ENCODE measurements at places on chromosomes 3 and 15.

DNA sequence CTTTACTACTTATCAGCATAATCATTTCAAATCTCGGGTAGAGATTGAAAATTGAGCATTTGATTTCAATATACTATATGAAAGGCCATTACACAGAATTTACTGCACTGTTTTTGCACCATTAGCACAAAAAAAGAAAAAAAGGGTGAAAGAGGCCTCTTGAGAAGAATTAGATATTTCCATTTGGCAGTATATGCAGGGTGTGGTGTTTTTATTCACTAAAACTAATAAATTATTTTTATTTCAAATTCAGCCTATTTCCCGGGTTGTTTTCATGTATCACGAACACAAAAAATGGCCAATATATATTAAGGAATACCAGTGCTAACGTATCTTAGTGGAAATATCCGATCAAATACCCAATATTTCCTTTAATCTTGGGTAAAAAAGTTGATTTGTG is 110.5 kb upstream of the TBL1XR1 start:
- no peak for DNase-seq

GRCh38 chr15:44910981-44911625 is 45.4 kb upstream of the TERB2 start:
- no peak for DNase-seq

DNA sequence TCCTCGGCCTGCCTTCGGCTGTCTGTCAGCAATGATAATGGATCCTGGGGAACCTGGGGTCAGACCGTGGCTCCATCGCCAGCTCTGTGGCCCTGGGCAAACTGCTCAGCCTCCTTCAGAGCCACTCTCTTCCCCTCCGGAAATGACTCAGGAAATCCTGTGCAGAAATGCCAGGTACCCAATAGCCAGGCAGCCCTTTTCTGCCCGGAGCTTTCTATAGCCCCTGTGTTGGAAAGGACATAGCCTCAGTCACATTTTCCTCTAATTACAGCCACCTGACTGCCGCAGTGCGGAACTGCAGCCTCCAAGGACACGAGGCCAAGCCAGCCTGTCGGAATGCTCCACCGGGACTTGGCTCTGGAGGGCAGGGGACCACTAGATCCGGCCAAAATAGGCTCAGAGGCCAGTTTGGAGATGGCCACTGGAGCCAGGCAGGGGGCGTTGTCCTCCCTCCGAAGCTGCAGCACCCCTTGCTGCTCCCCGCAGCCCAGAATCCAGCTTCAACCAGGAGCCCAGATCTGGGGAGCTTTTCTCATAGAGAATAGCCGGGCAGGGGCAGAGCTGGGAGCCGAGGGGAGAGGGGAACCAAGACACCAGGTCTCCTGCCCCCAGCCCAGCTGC is 11.6 kb upstream of the ZXDC start:
- DNase-seq: no peak

DNA sequence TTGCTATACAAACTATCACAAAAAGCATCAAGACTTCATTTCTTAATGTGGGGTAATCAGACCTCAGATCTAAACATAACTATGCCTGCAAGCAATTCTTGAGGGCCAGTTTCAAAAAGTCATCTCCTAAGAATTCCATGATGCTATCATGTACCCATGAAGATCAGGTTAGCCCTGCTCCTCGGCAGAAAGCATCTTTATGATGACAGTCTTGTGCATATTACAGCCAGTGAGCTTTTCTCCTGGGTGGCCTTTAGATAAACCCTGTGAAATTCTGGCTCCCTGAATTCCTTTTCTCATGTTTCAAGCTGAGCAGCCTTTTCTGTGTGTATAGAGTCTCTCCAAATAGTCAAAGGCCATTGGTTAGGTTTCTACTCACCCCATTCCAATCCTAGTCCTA is 201.9 kb upstream of the MCTP2 start:
- no peak for DNase-seq

DNA sequence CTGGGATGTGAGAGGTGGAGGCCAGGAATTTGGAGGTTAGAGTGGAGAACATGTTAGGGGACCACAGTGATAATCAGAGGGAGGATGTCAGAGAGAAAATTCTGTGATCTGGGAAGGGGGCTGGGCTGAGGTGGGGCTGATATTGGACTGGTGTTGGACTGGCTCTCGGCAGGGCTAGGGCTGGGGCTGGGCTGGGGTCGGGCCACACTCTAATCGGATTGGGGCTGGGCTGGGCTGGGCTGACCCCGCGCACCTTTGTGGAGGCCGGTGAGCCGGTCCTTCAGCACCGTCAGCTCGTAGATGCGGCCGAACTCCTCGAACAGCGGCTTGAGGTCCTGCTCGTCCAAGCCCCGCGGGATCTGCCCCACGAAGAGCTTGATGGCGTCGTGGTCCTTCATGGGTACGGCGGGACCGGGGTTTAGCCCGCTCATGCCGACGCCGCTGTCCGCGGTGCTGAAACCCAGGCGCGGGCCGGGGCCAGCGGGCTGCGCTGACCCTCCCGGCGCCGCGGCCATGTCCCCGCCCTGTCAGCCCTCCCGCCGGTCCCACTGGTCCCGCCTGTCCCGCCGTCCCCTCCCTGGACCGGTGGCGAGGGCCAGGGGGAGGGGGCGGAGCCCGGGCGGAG is 485 bp downstream of the CELF6 start:
- no peak for DNase-seq

DNA sequence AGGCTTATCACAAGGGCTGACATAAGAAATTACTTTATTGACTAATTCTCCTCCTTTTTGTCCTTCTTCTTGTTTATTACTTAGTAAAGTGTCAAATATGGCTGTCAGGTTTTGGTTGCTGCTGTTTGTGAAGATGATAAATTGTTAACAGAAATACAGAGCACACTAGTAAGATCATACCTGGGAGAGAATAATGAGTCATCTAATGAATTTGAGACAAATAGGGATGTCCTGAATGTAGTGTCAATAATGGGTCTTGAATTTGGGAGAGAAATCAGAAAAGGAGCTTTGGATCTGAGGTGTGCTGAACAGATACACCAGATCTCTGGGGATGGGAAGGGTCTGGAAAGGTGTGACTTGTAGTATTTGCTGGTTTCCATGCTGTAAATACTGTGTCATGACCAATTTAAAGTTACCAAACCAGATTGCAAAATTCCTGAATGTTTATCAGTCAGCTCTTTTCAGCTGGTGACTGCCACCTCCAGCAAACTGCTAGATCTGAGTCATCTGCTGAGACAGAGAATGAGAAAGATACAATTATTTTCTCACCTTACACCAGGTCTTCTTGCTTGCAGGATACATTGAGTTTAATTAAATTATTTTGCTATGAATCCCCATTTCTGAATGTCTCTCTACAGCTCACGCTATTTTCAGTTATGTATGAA is 76.7 kb upstream of the SATB1 start:
- DNase-seq: no peak

- no peak for DNase-seq
These were observed 22.2 kb upstream of the CMTM8 start for GRCh38 chr3:32216172-32216783.

DNA sequence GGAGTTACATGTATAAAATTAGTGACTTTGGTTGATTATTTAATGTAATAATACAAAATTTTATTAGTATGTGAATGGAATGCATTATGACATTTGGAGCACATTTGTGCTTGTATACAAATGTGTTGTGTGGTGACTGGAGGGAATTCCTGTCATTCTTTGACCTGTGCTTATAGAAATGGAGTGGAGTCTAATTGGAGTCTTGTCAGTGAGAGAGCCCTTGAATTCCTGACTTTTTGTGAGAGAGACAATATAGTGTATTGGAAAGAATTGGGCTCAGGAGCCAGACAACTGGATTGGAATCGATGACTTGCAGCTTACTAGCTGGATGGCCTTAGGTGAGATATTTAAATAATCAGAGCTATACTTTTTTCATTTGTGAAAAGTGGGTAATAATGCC is 9.4 kb downstream of the TCF12 start:
- no peak for DNase-seq

DNA sequence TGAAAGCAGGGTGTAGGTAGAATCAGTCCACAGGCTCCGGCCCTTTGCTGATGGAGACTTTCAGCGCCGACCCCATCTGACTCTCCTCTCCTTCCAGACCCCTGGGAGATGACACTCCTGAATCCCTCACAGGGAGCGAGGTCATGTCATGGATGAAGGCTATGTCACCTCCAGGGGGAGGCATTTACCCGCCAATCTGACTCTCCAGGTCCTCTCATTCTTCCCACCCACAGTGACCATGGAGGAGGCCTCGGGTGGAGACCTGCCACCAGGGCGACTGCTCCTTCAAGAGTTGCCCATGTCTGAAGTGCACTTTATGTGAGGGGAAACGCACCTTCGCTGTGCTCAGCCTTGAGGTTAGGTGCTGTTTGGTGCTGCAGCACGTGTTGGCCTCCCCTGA is 112.7 kb downstream of the KLF13 start:
- no peak for DNase-seq

- no peak for DNase-seq
These were observed 117.7 kb downstream of the POLR2M start for GRCh38 chr15:57824186-57824585.

GRCh38 chr15:92107510-92107909 is 254.0 kb downstream of the SLCO3A1 start:
- DNase-seq: no peak

- DNase-seq: peak; percentile 93
These were observed 59.1 kb upstream of the COL8A1 start for GRCh38 chr3:99579246-99579645.

DNA sequence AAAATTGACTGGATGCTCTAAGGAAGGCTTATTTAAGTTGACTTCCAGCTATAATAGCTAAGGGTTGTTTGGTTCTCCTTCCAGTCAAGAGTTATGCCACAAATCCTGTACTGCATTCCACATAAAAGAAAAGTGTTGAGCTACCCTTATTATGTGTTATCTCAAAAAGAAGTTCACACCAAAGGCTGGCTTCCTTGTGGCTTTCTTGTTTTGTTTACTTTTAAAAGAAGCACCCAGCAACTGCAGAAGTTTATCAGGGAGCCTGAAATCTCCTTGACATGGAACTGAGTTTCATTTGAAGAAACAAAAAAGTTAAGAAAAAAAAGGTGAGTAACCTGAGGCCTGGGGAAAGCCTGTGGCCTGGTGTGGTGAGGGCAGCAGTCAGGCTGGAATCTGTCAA is 10.2 kb downstream of the MGLL start:
- no peak for DNase-seq

- DNase-seq: peak; percentile 69
These were observed at the start of gene IL1RAP for GRCh38 chr3:190513409-190514370. TSS of gene IL1RAP (plus strand) at chr3:190514085. CDS start at chr3:190564290, 50,205 bp downstream.

DNA sequence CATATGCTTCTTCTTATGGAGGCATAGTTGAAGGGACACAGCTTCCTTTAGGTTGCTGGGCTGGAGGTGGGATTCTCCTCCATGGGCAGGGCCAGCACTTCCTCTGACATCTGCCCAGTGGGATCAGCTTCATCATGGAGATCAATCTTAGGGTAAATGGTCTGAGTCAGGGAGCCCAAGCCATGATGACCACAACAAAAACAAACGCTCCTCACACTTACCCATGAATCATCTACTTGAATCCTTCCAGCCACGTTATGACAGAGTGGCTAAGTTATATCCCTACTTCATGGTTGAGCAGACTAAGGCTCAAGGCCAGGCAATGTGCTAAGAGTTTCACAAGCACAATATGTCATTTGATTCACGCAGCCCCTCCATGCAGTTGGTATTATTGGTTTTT is 87.2 kb upstream of the NMNAT3 start:
- no peak for DNase-seq

- DNase-seq: no peak
These were observed 274.5 kb downstream of the ZBTB20 start for GRCh38 chr3:114872588-114872987.

DNA sequence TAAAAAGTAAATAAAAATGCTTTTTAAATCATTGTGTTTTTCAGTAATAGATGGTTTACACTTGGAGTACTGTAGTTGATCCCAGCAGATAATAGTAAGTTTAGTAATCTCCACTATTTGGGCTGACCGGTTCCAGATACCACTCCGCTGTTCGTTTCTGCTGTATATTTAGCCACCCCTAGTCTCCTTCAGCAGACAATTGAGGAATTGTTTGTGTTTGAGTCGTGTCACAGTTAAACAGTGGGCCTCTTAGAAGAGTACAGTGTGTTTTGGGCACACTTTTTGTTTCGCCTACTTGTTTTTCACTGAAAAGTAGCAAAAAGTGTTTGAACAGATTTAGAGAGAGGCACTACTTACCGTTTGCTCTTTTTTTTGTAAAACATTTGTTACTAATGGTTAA is 33.2 kb downstream of the PAK2 start:
- DNase-seq: no peak

GRCh38 chr15:65833501-65834205 is 35.6 kb upstream of the RAB11A start:
- no peak for DNase-seq

DNA sequence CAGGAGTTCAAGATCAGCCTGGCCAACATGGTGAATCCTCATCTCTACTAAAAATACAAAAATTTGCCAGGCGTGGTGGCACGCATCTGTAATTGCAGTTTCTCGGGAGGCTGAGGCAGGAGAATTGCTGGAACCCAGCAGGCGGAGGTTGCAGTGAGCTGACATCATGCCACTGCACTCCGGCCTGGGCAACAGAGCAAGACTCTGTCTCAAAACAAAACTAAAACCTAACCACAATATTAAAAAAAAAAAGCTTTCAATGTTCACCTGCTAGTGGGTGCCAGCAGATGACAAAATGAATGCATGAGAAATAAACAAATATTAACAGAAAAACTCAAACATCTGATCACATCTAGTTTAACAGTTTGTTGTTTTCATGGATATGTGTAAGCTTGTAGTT is 9.0 kb downstream of the SLC24A1 start:
- DNase-seq: no peak

DNA sequence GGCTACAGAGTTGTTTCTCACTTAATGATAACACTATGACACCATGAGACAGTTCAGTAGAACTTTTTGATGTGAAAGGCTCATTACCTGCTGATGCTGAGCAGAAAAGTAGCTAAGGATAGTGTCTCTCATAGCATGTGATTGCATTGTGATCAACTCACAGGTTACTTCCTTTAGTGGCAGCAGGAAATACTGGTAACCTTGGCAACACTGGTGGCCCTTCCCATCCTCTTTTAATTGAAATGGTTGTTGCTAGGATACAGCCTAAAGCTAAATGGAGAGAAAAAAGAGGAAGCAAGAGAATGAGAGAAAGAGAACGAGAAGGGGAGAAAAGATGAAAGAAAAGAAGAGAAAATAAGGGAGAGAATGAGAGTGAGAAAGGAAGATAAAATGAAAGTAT is 204.7 kb upstream of the GAP43 start:
- no peak for DNase-seq

DNA sequence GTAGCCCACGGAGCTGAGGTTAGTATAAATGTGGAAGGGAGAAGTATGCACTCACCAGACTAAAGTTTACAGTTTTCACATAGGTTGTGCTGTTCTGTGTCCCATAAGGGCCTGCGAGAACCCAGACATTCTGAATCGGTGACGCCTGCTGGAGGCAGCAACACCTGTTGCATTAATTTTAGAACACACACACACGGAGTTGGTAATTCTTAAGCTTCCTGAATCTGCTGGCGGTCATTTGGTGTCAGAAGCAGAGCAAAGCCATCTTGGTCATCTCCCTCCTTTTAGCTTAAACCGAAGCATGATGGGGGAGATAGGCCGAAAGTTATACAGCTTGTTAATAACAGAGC is 41.1 kb upstream of the AP3B2 start:
- DNase-seq: no peak

DNA sequence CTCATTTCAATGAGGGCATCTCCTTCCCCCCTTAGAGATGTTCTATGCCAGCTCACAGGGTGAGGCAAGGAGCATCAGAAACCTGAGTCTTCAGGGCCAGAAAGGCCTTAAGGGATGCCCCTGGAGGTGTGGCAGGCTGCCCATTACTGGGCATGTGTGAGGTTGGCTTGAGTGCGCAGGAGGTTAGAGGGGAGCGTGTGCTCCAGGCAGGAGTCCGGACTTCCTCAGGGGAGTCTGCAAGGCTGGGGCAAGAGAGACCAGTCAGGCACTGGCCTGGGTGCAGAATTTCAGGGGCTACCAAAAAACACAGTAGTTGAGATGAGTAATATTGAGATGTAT is 1.9 kb downstream of the LOXL1 start:
- DNase-seq: no peak

All from HS-27A (cell line).